ENCODE measurements at places on chromosomes 3 and 15. TPM values are rescaled to one million over a fixed set of nuclear protein-coding genes. Genes with fewer than 3 reads are reported as not detected.

ADCY5 gene
- 32.2 TPM for total RNA-seq

PDE8A gene
- total RNA-seq, result 22.9 TPM

CLASP2 gene
- 75.8 TPM for total RNA-seq

PLA1A gene
- 15.0 TPM for total RNA-seq

ONECUT1 gene
- total RNA-seq, result 1.5 TPM

GRCh38 chr3:50978991-50979667 is 304.4 kb downstream of the DOCK3 start:
- no peak for DNase-seq

DNA sequence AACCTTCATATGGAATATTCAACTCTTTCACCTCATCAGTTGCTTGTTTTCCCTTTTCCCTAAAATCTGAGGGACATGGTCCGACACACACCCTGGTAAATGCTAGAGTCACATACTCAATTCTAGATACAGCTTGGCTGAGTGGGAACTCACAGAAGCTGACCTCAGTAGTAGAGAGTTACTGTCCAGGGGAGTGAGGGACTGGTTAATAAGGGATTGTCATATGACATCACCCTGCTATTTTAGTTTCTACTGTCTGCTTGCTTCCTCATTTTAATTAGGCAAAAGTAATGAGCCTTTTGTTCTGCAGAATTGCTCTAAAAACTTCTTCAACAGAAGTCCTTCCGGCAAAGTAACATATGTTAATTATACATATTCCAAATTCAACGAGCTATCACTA is 244.5 kb downstream of the ZIC4 start:
- no peak for DNase-seq

DNA sequence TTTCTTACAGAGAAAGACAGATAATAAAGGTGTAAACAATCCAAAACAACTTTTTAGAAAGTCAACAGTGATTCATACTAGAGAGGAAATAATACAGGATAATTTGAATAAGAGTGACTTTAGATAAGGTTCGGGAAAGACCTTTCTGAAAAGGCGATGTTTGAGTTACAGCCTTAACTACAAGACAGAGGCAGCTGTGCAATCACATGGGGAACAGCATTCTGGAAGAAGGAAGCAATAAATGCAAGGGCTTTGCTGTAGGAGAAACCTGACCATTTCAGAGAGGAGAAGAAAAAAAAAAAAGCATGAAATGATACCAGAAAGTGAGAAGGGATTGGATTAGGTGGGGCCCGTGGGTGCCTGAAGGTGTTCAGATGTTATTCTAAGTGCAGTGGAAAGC is 200.6 kb upstream of the ATP11B start:
- DNase-seq, result no peak

GRCh38 chr3:119817071-119817470 is 35.2 kb downstream of the NR1I2 start:
- no peak for DNase-seq

GRCh38 chr3:97822359-97822775 is 556 bp downstream of the CRYBG3 start:
- peak; percentile 79 for DNase-seq

GRCh38 chr3:148439254-148439822 is 258.4 kb upstream of the AGTR1 start:
- no peak for DNase-seq

- DNase-seq, result no peak
Measured at GRCh38 chr3:156507285-156507684, 47.6 kb downstream of the SSR3 start.

DNA sequence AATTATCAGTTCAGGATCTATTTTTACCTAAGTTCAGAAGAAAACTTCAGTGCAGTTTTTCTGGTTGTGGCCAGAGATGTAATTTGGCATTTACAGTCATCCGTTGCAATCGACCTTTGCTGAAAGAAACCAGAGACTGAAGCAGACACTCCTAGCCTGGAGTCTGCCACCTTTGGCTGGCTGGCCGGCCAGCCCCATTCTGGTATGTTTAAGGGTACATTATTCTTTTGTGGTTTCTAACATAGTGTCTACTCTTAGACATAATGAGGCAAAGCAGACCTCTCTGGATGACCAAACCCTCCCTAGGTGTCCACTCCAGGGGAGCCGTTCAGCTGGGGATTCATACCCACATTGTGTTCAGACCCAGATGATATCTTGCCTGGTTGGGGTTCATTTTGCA is 275.9 kb upstream of the TPM1 start:
- DNase-seq, result no peak

DNA sequence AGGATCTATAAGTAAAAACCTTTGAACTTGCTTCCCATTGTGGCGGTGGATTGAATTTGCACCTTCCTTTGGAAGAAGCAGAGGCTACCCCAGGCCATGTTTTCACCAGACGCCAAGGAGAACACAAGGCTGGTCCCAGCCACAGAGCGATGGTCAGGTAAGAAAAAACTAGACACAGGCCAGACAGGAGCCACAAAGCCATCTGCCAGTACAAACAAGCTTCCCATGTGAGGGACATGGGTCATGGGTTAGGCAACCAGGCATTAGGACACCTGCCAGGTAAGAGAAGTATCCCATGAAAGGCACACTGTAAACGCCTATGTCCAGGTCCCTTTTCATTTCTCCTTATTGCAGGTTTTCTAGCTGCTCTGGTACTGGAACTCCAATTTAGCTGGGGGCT is 190.2 kb downstream of the KLF13 start:
- DNase-seq, result no peak

Data from ascending aorta (tissue), 2 donors.